ENCODE measurements at places on chromosomes 16 and 17.

DNA sequence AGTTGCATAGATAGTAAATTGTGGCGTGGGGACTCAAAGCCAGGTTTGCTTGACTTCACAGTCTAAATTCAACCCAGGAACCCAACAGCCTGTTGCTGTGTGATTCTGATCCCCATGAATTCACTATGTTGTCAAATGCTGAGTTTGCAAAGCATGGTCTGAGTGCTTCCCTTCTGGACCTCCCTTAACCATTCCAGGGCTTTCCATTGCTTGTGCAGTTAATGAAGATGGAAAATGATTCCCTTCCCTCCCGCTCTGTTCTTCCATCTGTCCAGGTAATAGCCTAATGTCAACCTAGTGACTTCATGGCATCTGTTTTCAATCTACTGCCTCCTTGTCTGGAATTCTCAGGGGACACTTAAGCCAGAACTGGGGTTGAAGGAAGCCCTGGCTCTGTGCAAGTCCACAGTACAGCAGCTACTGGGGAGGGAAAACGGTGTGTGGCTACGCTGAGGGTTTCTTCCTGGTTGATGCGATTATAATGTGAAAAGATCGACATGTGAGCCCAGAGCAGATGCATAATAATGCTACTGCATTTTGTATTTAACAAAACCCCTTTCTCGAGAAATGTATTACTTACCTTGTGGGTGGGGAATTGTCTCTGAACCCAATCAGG is 206.7 kb downstream of the CDH13 start:
- DNase-seq = no peak

DNA sequence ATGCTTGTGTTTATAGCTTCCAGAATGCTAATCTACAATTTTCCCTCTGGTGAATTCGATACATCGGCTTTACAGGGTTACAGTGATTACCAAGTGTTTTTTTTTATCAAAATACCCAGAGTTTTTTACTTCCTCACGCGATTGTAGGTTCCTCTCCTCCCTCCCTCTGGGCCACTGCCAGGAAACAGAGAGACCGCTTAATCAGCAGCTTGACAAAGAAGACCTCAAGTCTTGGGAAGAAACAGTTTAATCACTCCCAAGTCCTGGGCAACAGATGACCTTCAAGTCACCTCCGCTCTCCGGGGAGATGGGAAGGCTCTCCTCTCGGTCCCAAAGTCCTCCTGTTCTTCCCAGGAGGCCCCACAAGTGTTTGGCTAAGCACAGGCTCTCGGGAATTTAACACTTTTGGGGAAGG is 23.5 kb downstream of the SMTNL2 start:
- DNase-seq = no peak

DNA sequence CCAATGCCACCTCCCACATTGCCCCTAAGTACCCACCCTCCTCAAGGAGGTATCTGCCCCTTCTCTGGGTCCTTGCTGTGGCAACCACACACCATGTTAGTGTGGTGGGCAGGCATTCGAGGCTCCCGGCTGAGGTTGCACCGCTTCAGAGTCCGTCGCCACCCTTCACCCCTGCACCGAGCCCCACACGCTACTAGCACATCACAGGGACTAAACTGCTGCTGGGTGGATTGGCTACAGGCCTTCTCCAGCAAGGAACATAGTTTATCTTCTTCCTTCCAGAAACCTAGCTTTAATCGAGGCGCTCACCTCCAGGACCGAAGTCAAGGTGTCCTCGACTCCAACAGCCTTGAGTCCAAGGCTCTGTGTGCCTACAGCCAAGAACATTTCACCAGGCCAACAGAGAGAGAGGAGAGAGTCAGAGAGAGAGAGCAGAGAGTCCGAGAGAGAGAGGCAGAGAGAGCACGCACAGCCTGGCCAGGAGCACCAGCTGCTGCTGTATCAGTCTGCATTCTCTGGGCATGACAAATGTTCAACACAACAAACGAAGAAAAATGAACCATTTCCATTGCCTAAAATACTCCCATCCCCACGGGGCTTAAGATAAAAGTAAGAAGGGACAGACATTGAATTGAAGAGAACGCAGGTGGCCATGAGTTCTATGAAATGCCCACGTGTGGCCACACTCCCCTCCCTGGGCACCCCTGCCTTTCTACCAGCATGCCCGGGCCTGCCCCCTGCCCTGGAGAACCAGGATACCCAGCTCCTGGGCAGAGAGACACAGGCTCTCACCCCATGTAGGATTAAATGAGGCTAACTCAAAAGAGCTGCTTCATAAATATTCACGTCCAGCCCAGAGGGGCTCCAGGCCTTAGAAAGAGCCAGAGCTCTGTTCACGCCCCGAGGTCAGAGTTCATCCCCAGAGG is 94.9 kb downstream of the RBFOX3 start:
- no peak for DNase-seq

DNA sequence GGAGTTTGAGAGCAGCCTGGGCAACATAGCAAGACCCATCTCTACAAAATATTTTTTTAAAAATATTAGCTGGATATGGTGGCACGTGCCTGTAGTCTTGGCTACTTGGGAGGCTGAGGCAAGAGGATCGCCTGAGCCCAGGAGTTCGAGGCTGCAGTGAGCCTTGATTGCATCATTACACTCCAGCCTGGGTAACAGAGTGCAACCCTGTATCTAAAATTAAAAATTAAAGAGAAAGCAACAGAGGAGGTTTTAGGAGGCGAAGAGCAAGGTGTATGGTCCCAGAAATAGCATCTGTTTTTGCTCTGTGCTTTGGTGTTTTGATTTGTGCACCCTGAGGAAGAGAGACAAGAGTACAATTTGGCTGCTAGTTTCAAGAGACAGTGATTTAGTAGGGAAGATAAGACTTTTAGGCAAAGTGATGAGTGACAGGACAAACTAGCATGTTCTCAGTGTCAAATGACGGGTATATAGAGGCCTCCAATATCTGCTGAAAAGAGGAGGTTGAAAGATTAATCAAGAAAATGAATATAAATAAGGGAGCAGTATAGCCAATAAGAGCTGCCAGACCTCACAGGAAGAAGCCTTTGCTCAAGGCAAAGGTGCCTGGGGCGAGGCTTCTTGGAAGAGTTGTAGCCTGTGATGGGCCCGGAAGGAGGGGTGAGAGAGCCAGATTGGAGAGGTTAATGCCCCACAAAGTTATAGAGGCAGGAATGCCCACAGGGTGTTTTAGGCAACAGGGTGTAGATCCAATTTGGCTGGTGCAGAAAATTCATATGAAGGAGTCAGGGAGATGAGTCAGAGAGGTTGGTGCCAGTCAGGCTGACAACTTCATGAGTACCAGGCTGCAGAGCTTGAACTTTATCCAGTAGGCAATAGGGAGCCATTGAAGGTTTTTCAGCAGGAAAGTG is 11.4 kb downstream of the HLF start:
- no peak for DNase-seq

DNA sequence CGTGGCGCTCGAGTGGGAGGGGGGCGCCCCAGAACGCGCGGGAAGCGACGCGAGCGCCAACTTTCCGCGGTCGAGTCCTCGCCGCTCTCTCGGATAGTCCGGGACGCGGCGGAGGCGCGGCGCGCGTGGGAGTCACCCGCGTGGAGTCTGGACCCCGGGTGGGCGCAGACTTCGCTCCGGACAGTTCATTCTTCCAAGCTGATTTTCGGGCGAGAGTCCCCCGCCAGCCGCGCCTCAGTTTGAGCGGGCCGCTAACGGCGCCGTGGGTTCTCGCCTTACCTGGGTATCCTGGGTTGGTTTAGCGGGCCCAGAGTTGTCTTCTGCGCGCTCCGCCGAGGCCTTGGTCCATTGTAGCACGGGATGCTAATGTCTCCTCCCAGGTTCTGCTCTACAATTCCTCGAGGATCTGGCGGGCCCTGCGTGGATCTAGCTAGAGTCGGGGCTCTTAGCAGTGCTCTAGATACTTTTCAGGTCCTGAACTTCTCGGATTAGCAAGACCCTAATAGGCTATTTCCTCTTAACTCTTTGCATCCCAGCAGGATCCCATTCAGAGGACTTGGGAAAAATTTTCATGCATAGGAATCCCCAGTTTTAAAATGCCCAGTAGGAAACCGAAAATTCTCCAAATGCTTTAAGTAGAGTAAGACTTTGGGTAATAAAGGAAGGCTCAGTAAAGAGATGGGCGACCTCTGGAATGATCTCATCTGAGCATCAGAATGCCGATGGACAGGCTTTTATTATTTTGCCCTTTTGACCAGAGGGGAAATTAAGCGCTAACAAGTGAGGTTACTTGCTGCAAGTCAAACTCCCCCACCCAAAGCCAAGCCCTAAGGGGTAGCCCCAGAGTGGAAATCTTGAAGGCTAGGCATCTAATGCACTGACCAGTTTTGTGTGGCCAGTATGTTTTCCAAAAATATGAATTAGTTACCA is 537 bp upstream of the GJC1 start:
- no peak for DNase-seq

DNA sequence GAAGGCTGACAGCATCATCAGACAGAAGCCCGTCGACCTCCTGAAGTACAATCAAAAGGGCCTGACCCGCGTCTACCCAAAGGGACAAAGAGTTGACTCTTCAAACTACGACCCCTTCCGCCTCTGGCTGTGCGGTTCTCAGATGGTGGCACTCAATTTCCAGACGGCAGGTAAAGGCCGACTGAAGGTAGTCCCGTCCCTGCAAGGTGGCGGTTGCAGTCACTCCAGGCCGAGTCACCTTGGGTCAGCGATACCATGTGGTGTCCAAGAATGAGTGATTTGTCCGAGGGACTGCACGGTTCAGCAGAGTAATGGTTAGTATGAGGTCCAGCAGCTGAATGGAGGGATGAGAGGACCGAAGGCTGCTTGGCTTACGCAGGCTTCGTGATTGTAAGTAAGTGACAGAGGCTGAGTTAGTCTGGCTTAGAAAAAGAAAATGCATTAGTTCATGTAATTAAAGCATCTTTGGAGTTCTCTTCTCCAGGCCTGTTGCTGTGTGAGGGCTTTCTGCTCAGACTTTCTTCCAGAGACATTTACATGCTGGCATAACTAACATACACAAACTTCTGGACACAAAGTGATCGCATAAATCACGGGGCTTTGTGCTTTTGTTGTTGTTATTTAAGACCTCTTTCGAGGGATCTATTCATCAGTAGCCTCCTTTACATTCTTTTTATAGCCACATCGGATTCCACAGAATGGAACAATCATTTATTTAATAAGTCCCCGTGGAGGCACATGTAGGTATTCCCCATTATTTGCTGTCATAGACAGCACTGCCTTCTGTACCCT is 74.9 kb downstream of the SDR42E1 start:
- DNase-seq = no peak

GRCh38 chr16:68596266-68596665 is 48.8 kb upstream of the CDH3 start:
- DNase-seq = no peak

- DNase-seq = no peak
Measured at GRCh38 chr16:80899809-80900592, 95.6 kb upstream of the CDYL2 start.

DNA sequence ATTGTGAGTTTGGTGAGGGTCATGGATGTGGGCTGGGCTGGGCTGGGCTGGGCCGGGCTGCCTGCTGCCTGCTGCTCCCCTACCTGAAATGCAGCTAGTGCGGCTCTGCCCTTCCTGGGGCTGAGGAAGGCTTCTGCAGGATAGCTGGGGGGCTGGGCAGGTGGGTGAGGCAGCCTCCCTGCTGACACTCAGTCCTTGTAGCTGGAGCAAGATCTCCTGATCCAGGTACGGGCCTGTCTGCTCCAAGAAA is 4.7 kb downstream of the RPL13 start:
- DNase-seq = no peak

DNA sequence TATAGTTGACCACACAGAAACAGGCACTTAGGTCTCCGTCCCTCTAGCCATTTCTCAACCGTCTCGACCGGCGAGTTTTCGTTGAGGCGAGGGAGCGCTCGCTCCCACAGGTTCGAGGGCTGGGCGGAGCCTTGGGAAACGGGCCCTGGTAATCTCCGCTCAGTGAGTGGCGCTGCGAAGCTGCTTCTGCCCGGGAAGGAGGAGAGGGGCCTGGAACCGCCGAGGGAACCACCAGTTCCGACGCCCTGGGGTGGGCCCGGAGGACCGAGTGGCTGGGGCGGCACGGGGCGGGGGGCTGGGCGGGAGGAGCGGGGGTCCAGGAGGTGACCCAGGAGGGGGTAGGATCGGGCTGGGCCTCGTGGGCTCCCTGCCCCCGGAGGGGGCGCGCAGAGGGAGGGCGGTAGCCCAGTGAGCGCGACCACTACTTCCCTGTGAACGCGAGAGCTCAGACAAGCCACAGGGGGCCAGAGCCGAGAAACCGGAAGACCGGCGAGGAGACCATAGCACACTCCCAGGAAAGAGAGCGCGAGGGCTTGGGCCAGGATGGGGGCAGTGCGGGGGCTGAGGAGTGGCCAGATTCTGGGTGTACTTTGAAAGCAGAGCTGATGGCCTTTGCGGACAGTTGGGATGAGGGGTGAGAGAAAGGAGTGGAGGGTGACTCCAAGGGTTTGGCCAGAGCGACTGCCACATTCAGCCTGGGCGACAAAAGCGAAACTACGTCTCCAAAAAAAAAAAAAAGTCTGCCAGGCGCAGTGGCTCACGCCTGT is 29.9 kb upstream of the ARL4D start:
- DNase-seq = peak; percentile 72

GRCh38 chr17:50425682-50426471 is at the start of gene ACSF2:
Gene ACSF2 (plus strand): TSS chr17:50426218. CDS start chr17:50426262, 44 bp downstream.
- DNase-seq = peak; percentile 68

DNA sequence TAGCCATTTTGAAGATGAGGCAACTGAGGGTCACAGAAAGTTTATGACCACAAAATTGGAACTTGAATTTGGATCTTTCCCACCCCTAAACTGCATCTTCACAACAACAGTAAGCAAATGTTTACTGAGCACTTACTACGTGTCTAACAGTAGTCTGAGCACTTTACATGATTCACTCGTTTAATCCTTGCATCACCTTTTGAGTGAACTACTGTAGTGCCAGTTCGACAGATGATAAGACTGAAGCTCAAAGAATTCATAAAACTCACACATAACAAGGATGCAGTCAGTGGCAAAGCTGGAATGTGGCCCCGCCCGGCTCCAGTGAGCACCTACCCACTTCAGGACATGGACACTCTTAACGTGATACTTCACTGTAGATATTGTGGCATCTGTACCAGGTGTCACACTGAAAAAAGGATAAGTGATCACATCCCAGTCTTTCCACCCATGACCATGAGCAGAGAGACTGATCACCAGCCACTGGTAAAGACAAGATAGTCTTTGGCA is 36.0 kb upstream of the HLF start:
- DNase-seq = no peak

DNA sequence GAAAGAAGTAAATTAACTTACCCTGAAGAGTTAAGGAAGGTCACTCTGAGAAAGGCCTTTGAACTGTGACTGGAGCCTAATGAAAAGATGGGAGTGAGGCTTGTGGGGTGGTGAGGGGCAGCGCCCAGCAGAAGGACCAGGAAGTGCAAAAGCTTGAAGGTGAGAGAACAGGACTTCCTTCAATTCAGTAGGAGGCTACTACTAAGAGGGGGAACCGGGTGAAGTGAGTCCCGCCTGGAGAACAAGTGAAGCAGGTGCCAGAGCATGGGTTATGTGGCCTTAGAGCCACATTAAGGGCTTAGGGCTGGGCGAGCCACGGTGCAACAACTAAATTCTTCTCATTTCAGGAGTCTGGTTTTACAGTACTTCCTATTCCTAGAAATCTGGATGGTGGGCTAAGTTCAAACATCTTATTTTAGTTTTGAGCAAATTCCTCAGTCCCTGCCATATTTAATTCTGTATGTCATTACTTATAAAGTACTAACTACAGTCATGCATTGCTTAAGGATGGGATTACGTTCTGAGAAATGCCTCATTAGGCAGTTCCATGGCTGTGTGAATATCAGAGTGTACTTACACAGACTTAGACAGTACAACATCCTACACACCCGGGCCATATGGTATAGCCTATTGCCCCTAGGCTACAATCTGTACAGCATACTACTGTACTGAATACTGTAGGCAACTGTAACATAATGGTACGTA is 5.1 kb downstream of the CFAP20 start:
- no peak for DNase-seq

- DNase-seq = no peak
Measured at GRCh38 chr17:83136931-83137330, 57.5 kb downstream of the METRNL start.

All from stimulated activated CD4-positive, alpha-beta T cell treated with anti-CD3 and anti-CD28 coated beads, Interleukin-1b, Interleukin-23, amount 100 ng/mL, for 48 hours (primary cell).